ENCODE measurements at places on chromosomes 1 and 21. TPM values are rescaled to one million over a fixed set of nuclear protein-coding genes. Genes with fewer than 3 reads are reported as not detected.

GRCh38 chr1:53448241-53448841 is 10.9 kb upstream of the DMRTB1 start:
- DNase-seq: no peak

The PCSK9 gene
- total RNA-seq: 0.23 TPM

The OR2M3 gene
- not detected for total RNA-seq

DNA sequence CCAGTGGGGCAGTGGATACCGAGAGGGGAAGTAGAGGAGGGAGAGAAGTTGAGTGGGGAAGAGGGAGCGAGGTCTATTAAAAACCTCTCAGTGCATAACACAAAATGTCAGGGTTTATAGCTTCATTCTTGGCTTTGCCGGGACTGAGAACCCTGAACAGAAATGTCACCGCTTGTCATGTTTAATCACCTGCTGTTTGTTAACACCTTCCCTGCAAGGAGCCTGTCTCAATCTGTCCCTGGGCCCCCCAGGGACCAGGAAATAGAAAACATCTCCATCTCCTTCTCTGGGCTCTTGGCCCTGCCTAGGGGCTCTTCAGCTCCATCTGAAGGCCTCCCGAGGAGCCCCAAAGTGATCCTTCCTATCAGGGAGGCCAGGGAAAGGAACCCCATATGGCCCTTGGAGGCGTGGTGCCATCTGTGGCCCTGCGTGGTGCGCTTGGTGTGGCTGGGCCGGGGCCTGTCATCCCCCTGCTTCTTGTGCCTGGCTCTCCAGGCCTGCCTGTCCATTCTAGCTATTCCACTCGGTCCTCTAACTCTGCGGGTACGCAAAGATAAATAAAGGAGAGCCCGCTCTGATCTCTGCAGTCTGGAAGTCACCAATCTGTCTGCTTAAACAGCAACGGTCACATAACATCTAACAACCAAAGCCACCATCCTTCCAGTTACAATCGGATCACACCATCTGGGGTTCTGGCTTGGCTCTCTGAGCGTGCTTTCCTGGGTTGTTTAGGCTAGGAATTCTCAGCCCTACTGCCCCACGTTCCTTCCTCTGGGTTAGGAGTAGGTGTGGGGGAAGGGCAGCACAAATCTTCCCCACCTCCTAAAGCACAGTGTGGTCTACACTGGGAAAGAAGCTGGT is 113.8 kb downstream of the CASZ1 start:
- no peak for DNase-seq

DNA sequence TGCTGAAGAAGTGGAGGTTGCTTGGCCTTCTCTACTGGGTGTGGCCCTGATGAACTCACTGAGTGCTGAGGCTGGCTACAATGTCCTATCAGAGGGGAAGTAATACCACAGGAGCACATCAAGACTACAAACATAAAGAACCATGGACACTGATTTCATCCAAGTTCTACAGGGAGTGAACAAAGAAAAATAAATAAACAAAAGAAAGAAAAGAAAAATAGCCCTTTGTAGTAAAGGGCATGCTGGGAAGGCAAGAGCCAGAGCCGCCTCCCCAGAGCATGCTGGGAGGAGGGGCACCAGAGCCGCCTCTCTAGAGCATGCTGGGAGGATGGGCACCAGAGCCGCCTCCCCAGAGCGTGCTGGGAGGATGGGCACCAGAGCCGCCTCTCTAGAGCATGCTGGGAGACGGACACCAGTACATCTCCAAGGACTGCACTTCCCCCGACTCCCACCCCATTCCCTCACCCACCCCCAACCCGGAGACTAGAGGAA is 65.9 kb downstream of the LAMC2 start:
- no peak for DNase-seq
